ENCODE measurements at places on chromosomes 2 and 18.

DNA sequence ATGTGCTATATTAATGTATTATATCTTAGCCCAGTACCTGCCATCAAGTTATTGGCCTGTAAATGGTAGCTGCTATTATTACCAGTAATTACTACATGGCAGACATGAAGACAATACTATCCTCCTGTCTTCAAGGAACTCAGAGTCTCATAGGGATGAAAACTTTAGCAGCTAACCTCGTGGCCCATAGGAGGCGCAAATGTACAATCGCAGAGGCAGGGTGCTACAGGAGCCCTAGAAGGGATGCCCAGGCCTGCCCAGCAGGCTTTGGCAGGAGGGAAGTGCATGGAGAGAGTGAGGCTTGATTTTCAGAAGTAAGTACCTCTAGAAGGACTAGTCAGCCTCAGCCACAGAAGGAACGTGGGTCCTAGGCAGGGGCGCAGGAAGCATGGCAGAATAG lies 44.7 kb upstream of the KIDINS220 start:
- DNase-seq: no peak

DNA sequence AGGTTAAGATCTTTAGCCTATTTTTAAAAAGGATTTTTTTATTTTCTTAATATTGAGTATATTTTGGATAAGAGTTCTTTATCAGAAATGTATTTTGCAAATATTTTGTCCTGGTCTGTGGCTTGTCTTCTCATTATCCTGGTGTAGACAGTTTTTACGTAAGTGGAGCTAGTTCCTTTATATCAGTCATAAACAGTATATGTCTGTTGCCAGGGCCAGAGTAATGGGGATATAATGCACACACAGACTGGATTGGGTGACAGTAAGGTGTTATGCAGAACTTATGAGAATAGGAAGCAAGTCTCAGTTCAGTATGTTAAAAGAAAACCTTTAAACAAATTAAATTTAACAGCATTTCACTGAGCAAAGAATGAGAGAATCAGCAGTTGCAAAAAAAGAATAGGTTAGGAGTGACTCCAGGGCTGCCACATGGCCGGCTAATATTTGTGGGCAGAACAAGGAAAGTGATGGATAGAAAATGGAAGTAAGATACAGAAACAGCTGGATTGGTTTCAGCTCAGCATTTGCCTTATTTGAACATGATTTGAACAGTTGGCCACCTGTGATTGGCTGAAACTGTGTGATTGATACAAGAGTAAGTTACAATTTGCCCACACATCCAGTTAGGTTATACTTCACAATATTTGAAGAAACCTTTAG lies 61.1 kb upstream of the ZNG1B start:
- no peak for DNase-seq

GRCh38 chr2:229780856-229781773 lies 66.8 kb upstream of the DNER start:
- peak; percentile 28 for DNase-seq

DNA sequence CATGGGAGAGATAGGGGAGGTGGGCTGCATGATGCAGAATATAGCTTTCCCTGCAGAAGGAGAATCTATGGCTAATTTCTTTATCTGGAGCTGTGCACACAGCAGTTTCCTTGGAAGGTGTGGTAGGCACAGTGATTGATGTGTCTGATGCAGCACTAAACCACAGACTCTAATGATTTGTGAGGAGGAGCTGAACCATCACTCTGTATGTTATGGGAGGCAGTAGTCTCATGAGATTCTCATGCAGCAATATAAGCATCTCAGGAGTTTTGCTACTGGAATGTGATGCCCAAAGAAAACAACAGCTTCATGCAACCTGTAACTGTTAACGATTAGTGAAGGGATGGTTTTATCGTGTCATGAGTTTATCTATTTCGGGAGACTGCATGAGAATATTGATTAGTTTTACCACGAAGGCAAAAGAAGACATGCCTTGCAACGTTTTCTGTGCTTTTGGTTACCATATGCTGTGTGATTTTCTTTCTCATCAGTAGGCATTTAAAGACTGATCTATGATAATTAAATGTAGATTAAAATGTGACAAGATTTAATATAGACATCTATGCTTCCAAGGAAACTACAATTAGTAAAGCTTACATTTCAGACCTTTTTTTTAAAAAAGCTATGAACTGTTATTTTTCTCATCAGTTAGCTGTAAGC lies 286.8 kb downstream of the ARL6IP6 start:
- no peak for DNase-seq

GRCh38 chr2:5528706-5529105 lies 163.5 kb upstream of the SOX11 start:
- no peak for DNase-seq

GRCh38 chr2:173291412-173291811 lies 63.3 kb upstream of the CDCA7 start:
- no peak for DNase-seq

DNA sequence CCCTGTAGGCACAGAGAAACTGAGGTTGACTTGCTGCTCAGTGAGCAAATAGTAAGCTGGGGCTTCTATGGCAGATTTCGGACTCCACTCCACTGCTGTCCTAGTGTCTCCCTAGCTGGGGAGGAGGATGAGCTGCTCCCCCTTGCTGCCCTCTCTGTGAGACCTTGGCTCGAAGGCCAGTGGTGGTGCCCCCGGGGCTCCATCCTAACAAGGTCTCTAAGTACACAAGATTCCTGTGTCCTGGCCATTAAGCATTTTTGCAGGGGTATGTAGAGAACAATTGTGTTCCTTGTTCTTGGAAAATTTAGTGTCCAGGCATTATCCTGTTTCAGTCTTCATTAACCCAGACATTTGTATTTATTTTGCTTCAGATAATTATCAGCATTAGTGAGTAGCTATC lies 21.3 kb upstream of the BCL2L11 start:
- no peak for DNase-seq

DNA sequence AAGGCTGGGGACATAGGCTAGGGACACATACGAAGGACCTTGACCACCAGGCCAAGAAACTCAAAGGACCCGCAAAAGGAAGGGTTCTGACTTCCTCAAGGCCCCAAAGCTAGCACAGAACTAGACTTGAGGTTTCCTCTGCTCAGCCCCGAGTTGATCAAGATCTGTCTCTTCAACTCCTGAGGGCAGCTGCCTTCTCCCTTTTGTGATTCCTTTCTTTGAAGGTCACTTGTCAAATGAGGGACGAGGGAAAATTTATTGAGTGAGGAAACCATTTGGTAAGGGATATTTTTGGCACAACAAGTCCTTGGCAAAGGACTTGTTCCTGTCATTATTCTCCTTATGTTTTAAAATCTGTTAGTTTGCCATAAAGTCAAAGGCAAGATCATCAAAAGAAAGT lies 12.3 kb upstream of the ROCK2 start:
- DNase-seq: no peak

- no peak for DNase-seq
These were observed 213 bp downstream of the DOK6 start for GRCh38 chr18:69400976-69401225.

GRCh38 chr2:20640411-20641122 lies 10.3 kb downstream of the HS1BP3 start:
- no peak for DNase-seq

DNA sequence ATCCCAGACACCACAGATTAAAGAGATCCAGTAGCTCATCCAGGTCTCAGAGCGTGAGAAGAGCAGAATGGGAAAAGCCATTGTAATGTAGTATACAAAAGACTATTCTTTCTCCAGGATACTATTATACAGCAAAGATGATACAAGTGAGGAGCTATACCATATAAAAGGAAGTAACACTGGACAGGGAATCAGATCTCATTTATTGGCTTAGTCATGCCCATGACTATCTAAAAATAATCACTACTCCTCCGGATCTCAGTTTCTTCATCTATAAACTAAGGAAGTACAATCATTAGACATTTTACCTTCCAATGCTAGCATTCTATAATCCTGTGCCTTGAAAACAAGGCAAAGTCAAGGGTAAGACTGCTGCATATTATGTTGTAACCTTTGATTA lies 19.4 kb downstream of the KRCC1 start:
- no peak for DNase-seq

DNA sequence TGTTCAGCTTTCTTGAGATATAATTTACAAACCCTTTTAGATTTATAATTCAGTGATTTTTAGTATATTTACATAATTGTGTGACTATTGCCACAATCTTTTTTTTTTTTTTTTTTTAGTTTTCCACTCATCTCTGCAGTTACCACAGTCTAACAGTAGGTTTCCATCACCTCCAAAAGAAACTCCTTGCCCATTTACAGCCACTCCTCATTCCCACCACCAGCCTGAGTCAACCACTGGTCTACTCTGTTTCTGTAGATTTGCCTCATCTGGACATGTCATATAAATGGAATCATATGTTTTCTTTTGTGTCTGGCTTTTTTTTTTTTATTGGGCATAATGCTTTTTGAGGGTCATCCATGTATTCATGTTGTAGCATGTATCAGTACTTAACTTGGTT lies 16.1 kb downstream of the MTX2 start:
- DNase-seq: no peak

GRCh38 chr18:32372381-32373061 lies 98.2 kb downstream of the GAREM1 start:
- no peak for DNase-seq

DNA sequence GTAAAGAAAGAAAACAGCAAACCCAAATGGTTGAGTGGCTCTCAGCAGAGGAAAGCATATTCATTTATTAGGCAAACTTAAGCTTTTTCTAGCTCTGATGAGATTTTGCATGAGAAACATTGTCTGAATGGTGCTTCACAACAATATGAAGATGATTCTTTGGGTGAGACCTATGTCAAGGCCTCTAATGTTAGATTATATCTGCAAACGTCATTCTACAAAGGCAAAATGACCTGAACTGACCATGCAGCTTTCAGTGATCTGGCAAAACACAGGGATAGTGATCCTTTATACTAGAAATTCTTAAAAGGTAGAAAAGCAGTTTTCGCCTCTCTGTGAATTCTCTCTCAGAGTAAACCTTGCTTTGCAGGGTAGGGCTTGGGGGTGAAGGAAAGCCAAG lies 11.7 kb downstream of the RHBDD1 start:
- DNase-seq: no peak

DNA sequence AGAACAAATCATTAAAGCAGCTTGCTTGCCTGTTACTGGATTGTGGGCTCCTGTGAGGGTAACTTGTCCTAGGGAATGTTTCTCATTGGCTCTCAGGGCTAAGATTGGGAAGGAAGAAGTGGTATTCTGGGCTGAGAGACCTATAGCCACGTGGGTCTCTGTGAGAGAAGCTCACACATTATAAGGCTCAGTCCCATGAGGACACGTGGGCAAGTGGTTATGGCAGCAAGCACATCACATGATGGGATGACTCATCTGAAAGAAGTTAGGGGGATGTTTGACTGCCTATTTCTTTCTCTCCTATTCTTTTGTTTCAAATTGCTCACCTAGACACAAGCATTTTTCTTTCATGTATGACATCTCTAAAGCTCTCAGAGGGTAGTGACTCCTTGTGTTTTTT lies 418.0 kb upstream of the ST6GAL2 start:
- DNase-seq: no peak
